ENCODE measurements at places on chromosomes 12 and 14.

GRCh38 chr12:79373896-79374499, 316.8 kb downstream of the PAWR start:
- 0 out of 2 replicates have a peak, but pooled peaks cover 3% of the 10 kb centered on the region for H3K4me1 ChIP-seq
- H3K27me3 ChIP-seq, result no peaks in the 10 kb centered on the region
- peak; percentile 64 for DNase-seq
- no peaks in the 10 kb centered on the region for H3K36me3 ChIP-seq
- H3K4me3 ChIP-seq, result no peak overlapping the region

DNA sequence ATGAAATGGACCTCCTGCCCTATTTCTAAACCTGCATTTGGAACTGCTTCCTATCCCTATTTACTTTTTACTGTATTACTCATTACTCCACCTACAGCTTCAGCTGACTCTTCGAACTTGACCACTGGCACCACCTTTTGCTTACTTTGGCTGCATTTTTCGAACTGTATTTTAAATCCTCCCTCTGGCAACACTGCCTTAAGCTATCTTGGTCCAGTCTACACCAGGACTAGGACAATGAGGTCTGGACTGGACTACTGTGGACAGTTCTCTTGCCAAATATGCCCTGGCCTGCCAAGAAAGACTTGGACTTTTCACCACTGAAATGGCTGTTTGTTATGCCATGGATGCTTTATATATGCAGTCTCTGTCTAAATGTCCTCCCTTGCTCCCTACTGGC, 328.1 kb downstream of the BTG1 start:
- no peak overlapping the region for H3K4me3 ChIP-seq
- H3K27ac ChIP-seq, result peak overlapping the region; percentile 35
- H3K27me3 ChIP-seq, result no peaks in the 10 kb centered on the region
- peak; percentile 82 for DNase-seq
- H3K36me3 ChIP-seq, result no peaks in the 10 kb centered on the region

DNA sequence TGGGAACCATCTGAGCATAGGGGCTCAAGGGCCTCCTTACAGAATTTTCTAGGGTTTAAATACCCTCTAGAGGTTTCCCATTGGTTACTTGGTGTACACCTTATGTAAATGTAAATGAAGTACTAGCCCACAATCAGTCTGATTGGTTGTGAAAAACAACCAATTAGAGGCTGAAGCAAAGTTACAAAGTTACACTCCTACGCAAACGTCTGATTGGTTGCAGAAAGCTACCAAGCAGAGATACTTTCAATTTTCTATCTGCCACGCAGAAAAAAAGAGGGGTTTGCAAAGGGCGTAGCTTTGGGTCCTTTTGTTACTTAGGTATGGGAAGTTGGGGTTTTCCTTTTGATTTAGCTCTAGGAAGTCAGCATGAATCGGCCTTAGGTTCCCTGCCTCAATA, 1.8 kb upstream of the TMEM19 start:
- H3K4me1 ChIP-seq, result peaks cover 25% of the 10 kb centered on the region
- H3K4me3 ChIP-seq, result no peak overlapping the region
- DNase-seq, result no peak
- no peaks in the 10 kb centered on the region for H3K27me3 ChIP-seq

GRCh38 chr12:132106921-132107320, 37.2 kb downstream of the DDX51 start:
- H3K27ac ChIP-seq, result peak overlapping the region; percentile 60
- H3K4me3 ChIP-seq, result peak overlapping the region; percentile 36
- H3K4me1 ChIP-seq, result peaks cover 20% of the 10 kb centered on the region
- peaks cover 22% of the 10 kb centered on the region for H3K36me3 ChIP-seq

- no peaks in the 10 kb centered on the region for H3K4me1 ChIP-seq
- H3K27me3 ChIP-seq, result peaks cover 46% of the 10 kb centered on the region
- H3K36me3 ChIP-seq, result no peaks in the 10 kb centered on the region
- DNase-seq, result no peak
- no peak overlapping the region for H3K4me3 ChIP-seq
These were observed 37.0 kb upstream of the GALNT9 start for GRCh38 chr12:132366341-132366861.

DNA sequence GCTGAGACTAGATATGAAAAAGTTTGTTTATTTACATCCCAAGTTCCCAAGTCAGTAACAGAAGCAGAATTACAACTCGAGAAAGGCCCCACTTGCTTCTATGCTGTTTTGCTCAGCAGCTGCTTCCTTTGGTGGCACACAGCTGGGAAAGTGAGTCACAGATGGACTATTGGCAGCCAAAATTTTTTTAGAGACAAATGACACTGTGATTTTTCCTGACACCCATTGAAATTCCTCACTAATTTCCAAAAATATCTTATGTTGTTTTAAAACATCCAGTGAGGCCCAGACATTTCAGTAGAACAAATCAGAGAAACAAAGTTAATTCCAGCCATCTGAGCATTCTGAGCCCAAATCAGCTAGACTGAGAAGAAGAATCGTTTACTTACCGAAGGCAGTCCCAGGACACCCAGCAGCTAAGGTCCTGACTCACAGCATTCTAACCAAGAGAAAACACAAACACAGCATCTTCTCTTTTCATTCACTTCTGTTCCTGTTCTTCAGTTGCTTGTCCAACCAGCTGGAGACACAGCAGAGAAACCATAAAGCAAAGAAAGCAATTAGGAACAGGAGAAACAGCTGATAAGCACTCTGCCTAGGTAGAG, 188.3 kb downstream of the DAD1 start:
- peaks cover 6% of the 10 kb centered on the region for H3K4me1 ChIP-seq
- no peak for DNase-seq
- H3K4me3 ChIP-seq, result no peak overlapping the region
- no peaks in the 10 kb centered on the region for H3K27me3 ChIP-seq

DNA sequence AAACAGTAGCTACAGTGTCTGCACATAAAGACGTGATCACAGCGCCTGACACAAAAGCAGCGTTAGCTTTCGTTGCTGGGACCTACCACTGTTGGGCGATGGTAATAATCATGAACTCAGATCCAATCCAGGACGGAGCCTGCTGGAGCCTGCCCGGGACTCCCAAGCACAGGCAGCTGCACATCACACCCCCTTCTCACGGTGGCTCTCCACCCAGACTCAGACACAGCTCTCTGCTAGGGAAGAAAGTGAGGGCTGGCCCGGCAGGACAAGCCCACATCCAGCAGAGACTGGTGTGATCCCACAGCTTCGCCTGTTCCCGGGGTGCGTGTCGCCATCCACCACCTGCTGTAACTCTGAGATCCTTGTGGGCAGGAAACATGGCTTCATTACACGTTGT, 49.9 kb upstream of the FOXN3 start:
- H3K36me3 ChIP-seq, result no peaks in the 10 kb centered on the region
- no peak overlapping the region for H3K27ac ChIP-seq
- no peak for DNase-seq
- no peaks in the 10 kb centered on the region for H3K27me3 ChIP-seq

GRCh38 chr14:100654814-100655740, 67.9 kb upstream of the BEGAIN start:
- H3K4me1 ChIP-seq, result peaks cover 11% of the 10 kb centered on the region
- no peaks in the 10 kb centered on the region for H3K36me3 ChIP-seq
- DNase-seq, result peak; percentile 56
